Stimulated activated naive CD8-positive, alpha-beta T cell treated with anti-CD3 and anti-CD28 coated beads, Interleukin-15, amount 100 ng/mL, for 72 hours (primary cell): ENCODE measurements at places on chromosomes 1 and 21.

DNA sequence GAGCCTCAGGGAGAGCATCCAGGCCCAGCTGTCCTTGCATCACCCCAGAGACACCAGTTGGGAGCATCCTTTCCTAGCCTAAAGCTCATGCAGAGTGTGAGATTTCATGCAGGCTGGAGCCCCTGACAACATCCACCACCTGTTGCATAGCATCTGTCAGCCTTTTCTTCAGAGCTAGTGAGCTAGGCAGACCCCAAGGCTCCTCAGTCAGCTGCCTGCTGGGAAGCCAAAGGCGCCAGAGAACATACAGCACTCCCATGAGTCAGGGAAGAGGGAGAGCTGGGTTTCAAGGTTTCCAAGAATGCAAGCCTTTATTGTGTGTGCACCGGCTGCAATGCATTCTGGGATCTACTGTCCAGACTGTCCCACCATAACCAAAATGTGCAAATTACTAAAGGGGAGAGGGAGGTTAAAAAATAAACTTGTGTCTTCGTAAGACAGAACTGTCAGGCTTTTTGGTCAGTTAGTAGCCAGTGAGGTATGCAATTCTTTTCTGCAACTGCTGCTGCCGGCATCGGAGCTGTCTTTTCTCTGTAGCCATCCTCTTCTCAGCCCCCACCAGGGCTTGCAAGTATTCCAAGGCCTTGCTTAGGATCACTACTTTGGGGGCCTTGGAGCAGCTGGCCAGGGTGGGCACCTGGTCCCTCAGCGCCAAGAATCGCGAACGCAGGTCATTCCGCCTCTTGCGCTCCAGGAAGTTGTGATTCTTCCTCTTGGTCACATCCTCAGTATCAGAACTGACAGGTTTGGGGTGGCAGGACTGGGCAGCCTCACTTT is 4.6 kb downstream of the MYCL start:
- no peak for DNase-seq

DNA sequence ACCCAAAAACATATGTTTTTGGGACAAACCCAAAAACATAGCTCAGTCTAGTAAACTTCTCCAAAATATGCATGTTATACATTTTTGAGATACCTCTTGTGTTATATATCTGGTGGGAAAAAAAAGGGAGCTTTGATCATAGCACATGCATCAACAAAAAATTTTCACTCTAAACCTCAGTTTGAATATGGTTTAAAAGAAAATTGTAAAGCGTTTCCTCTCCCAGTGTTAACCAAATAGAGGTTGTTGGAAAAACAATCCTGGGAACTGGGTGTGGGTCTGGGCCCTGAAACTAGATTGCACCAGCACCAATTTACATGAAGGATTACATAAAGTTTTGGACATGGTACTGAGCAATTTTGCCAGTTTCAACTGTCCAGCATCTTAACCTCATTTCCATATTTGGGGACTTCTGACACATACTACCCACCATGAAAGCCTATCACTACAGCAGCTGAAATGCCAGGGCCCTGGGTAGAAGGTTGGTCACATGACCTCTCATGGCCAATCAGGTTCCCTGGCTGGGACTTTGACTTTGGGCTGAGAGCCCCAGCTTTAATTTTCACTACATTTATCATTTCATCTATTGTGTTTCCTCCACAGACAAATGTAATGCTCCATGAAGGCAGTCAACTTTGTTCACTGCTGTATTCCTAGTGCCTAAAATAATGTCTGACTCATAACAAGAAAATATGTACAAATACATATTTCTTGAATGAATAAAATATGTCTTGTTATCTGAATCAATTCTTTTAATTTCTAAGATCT is 150.7 kb downstream of the SETD4 start:
- no peak for DNase-seq

DNA sequence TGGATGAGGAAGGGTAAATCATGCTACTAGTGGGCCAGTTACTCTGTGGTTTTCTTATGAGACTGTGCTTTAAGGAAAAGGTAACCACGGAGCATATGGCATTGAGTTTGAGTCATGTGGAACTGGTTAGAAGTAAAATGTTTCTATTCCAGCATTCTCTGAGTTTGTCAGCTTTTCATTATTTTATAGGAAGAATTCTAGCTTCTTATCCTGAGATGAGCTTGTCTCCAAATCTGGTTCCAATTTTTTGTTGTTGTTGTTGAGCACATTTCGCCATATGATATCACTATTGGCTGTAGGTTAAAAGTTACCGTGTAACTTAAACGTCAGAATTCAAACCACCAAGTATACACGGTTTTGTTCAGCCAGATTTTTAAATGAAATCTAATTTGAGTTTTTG is 69.9 kb downstream of the ATF6 start:
- no peak for DNase-seq

GRCh38 chr1:150544204-150544603 is 5.0 kb upstream of the ADAMTSL4 start:
- no peak for DNase-seq

- no peak for DNase-seq
These were observed 18.0 kb downstream of the DLGAP3 start for GRCh38 chr1:34911465-34911864.

- DNase-seq: no peak
These were observed 47.3 kb downstream of the DISP3 start for GRCh38 chr1:11526071-11526895.

- no peak for DNase-seq
These were observed 144.1 kb upstream of the C8B start for GRCh38 chr1:57109883-57110282.

DNA sequence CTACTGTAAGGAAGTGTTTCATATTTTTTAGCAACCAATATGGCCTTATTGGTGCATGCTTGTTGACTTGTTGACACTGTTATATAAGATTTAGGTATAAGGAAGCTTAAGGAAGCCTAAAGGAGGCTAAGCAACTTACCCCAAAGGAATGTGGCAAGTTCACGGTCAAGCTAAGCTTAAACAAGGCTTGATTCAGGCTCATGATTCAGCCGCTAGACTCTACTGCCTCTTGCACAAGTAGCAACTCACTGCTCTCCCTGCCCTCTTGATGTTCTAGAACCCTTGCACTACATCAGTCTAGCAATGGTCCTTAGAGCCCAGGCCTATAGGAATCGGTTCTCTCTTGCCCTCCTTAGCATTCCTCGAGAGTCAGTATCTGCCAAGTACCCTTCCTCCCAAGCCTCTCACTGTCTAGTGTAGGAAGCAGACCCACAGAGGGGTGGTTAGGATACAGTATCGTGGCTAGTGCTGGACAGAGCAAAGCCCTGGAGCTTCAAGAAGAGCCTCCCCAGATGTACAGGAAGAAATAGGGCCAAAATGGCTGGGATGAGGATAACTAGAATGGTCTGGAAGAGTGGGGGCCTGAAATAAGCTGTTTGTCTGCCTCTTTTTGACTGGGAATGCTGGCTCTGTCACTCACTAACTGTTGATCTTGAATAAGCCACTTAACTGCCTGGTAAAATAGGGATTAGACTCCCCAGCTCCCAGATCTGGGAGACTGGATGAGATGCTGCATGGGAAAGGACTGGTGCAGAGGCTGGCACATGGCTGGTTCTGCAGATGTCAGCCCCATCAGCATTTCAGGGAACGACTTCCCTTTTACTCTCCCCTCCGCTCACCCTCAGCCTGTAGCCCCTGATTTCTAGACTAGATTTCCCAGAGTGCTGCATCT is 122.2 kb downstream of the NAV1 start:
- no peak for DNase-seq

DNA sequence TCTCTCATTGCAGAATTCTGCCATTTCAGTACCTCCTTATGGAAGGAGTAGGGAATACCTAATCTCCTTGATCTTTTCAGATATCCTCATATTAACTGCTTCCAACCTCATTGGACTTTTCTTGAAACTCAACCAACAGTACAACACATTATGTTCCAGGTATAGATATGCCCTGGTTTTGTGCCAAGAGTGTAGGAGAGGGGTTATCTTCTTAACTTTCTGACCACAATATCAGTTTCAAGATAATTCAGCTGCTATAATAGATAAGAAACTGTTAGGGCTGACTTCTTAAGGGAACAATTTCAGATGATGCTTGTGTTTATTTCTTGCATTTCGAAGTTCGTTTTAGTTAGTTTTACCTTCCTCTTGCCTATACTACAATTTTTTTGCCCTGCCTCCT is 2.1 kb upstream of the LPGAT1 start:
- DNase-seq: no peak

- DNase-seq: no peak
These were observed 57.7 kb downstream of the UBE2T start for GRCh38 chr1:202283991-202284390.

- DNase-seq: peak; percentile 65
These were observed 9.2 kb downstream of the FCMR start for GRCh38 chr1:206912445-206913095.

GRCh38 chr1:115113766-115114165 is 24.5 kb upstream of the TSPAN2 start:
- DNase-seq: no peak

GRCh38 chr1:1079408-1080121 is 5.5 kb upstream of the RNF223 start:
- DNase-seq: peak; percentile 57

- peak; percentile 24 for DNase-seq
These were observed 731 bp downstream of the TRIM11 start for GRCh38 chr1:228405979-228406228.

GRCh38 chr1:28548318-28548717 is 4.6 kb upstream of the TRNAU1AP start:
- no peak for DNase-seq

- no peak for DNase-seq
These were observed 11.2 kb downstream of the CASQ2 start for GRCh38 chr1:115757326-115757725.

DNA sequence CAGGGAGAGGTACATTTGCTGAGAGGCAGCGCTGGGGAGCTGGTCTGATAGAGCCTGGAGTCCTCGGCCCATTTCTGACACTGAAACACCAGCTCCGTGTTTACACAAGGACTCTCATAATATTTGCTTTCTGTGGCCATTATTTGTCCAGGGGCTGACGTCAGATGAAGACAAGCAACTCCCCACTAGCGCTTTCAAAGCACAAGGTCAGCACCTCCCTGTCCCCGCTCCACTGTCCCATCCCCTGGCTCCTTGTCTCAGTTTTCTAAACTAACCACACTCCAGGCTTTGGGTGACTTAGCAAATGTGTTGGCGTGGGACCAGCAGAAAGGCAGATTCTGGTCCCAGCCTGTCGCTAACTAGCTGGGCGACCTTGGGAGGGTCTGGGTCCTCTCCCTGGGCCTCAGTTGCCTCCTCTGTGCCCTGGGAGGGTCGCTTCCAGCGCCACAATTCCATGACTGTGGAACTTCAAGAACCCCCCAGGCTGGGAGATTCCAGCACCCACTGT is 37.4 kb upstream of the ZBTB40 start:
- DNase-seq: no peak

DNA sequence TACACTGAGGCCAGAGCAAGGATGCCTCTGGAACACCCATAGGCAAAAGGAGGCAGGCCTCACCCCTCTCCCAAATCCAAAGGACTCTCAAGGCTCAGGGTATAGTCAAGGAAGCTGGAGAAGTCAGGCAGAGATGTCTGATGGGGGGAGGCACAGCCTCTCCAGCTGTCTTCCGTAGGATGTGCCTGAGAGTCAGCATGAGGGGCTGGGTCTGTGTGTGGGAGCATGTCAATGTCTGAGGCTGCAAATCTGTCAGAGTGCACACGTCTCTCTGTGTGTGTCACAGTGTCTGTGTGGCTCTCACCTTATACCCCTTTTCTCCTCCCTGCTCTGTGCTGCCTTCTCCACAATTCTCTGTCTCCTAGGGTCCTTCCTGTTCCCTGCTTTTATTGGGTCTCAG is 4.0 kb downstream of the HPCAL4 start:
- no peak for DNase-seq
